ENCODE measurements at places on chromosomes 2 and 18.

GRCh38 chr2:133780099-133780996 is 212.1 kb upstream of the NCKAP5 start:
- no peak for DNase-seq

GRCh38 chr18:44680273-44681075 is at the start of gene SETBP1:
SETBP1 (plus strand) TSS chr18:44680888; CDS start chr18:44701347, 20,459 bp downstream.
- DNase-seq: peak; percentile 49

DNA sequence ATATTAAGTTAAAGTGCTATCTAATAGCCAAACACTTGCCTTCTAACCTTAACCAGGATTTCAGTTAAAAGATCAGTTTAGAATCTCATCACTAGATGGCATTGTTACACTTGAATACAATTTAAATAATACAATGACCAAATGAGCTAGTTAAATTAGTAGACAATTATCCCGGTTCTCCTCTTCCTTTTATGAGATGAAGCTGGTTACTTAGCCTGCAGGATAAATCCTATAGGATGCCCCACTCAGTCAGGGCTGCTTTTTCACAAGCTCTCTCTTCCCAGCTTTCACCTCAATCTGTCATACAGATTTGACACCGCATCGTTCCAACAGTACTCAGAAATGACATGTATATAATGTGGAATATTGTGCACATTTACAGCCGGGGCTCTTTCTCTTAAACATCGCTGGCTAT is 678.8 kb downstream of the KCNJ3 start:
- DNase-seq: no peak

GRCh38 chr2:196166876-196167275 is 4.5 kb downstream of the STK17B start:
- no peak for DNase-seq

GRCh38 chr2:101380376-101380775 is 6.9 kb downstream of the CREG2 start:
- DNase-seq: no peak

- DNase-seq: no peak
Observed at GRCh38 chr2:153568105-153568504, 89.5 kb upstream of the RPRM start.

GRCh38 chr2:23522726-23523372 is 137.9 kb downstream of the KLHL29 start:
- DNase-seq: no peak

DNA sequence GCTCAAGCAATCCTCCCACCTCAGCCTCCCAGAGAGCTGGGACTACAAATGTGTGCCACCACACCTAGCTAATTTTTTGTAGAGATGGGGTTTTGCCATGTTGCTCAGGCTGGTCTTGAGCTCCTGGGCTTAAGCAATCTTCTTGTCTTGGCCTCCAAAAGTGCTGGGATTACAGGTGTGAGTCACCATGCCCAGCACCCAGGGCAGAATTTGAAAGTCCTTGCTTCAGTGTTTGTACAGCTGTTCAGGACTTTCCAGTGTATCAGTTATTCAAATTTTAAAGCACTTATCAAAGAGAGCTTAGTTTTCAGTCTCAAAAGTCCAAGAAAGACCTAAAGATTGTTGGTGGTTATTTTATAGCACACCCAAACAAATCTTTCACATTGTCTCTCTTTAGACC is 43.6 kb upstream of the VPS54 start:
- no peak for DNase-seq

- DNase-seq: peak; percentile 11
Observed at GRCh38 chr2:204108330-204108751, 171.8 kb downstream of the ICOS start.

- DNase-seq: no peak
Observed at GRCh38 chr2:171244466-171244969, 83.8 kb upstream of the TLK1 start.

GRCh38 chr2:216735086-216735485 is 39.7 kb upstream of the IGFBP5 start:
- DNase-seq: no peak

GRCh38 chr2:100453853-100454252 is 16.4 kb upstream of the NMS start:
- DNase-seq: no peak

DNA sequence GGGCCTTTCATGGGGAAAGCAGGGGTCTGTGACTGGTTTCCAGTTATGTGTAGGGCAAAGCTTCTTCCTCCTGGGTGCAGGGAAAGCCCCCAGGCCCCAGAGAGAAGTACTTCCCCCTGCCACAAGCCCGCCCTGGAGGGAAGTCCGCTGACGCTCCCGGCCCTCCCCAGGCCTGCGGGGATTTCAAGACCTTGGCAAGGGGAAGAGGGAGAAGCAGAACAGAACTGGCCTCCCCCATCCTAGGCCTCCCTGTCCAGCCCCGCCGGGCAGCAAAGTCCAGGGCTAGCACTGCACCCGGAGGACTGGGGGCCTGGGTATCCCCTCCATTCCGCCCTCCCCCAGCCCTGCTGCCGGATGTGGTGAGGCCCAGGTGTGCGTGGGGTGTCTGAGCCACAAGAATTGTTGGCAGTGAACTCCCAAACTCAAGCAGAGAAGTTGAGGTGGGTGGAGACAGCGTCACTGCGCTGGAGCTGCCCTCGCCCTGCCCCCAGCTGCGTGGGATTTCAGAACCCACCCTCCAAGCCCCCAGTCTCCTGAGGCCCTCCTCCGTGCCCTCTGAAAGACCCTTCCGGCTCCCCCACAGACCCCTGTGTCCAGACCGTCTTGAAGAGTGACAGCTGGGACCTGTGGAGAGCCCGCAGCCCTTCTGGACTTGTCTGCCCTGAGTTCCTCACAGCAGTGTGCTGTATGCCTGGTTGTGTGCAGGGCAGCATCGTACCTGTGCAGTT is 1.1 kb upstream of the DUSP2 start:
- DNase-seq: no peak

DNA sequence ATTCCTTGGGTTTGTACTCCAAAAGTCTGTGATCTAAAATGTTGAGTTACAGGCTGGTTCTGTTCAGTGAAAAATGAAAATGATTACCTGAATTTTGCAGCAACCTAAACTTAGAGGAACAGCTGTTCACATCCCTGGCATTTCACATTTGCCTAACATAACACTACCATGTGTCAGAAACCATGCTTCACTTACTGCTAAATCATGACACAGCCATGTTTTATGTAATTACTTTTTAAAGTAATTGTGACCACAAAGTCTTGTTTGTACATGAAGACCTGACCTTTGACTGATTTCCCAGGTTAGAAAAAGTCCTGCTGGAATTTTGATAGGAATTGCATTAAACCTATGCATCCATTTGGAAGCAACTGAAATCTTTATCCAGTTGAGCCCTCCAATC is 79.1 kb downstream of the FAM168B start:
- no peak for DNase-seq

DNA sequence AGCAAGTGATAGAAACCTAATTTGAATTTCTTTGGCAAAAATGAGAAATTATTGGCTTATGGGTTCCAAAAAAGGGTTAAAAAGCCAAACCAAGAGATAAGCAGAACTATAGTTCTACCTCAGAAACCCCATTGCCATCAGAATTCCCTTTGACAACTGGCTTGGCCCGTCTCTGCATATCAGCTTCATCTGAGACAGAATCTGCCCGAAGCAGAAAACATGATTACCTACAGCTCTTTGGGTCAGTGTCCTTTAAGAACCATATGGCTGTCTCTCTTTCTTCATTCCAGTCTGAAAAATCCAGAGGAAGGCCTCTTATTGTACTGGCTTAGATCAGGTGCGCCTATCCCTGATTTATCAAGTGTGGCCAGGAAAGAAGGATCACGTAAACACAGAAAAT is 49.8 kb upstream of the AGPS start:
- DNase-seq: no peak

DNA sequence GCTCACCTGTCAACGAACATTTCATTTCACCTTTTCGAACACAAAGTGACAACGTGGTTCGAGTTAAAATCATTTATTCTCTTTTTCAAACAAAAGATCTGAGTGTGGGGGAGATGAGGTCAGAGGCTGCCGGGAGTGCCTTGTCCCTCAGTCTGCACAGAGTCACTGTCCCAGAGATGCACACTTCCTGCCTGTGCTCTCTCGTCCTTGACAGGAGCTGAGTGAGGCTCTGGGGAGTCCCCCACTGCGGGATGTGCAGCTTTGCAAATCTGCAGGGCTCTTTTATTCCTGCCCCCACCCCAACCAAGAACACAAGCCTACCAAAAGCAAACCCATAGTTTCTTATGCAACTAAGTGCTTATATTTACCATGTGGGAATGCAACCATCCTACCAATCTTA is 497.8 kb downstream of the EIPR1 start:
- no peak for DNase-seq

GRCh38 chr2:112585400-112585799 is 991 bp downstream of the CHCHD5 start:
- DNase-seq: no peak

GRCh38 chr2:60283626-60284025 is 269.8 kb downstream of the BCL11A start:
- DNase-seq: no peak

DNA sequence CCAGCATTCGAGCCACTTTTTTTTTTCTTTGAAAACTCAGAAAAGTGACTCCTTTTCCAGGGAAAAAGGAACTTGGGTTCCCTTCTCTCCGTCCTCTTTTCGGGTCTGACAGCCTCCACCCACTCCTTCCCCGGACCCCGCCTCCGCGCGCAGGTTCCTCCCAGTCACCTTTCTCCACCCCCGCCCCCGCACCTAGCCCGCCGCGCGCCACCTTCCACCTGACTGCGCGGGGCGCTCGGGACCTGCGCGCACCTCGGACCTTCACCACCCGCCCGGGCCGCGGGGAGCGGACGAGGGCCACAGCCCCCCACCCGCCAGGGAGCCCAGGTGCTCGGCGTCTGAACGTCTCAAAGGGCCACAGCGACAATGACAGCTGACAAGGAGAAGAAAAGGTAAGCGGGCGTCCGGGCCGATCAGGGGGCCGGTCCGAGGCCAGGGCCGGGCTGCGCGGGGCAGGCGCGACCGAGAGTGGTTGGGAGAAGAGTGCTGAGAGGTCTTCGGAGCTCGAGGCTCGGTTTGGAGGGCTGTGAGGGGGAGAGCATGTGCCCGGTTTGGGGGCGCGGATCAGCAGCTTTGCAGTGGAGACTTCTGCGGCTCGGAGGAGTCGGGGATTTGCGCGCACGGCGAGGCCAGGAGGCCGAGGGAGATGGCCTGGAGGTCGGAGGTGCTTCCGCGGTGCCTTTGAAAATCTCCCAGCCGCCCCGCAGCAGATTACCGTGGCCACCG is 502 bp downstream of the EPAS1 start:
- DNase-seq: no peak

- DNase-seq: no peak
Observed at GRCh38 chr18:46097431-46097800, 680 bp downstream of the ATP5F1A start.

GRCh38 chr2:166536111-166536510 is 42.1 kb upstream of the SCN7A start:
- no peak for DNase-seq

DNA sequence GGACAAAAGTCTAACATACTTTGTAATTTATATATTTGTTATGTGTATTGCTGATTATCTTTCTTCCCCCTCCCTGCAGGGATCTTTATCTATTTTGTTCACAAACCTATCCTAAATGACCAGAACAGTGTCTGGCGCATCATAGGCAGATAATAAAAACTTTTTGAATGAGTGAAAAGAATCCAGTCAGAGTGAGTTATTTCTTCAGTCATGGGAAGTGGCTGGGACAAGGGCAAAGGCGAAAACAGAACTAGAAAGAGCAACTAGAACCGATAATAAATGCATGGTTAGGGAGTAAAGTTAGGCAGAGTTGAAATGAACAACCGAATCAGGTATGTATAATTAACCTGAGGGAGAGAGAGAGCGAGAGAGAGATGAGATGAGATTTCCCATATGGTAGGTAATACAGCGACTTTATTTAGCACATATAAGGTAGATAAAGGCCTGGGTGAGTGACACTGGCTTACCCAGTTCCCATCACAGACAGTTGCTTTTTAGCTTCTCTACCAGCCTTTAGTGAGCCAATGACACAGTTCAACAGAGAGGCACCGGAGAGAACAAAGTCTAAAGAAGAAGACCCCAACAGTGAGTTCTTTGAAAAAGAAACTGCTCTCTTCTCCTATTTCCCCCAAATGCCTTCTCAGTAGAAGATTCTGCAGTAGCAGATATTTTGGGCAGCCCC is 59.1 kb upstream of the EML4 start:
- DNase-seq: no peak

DNA sequence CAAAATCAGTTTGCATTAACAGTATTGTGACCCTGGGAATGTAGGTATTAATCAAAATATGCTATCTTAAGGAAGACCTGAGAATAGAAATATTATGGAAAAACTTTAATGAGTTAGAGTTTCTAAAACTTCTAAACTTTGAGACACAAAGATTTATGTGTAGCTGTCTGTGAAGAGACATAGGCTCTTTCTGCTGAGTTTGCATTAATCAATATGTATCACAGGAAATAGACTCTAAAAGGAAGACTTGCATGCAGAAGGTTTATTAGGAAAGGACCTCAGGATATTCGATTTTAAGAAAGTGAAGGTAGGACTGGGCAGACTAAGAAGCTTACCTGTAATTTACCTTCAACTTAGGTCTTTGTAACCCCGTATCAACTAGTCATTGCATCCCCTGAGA is 494.8 kb upstream of the NRXN1 start:
- DNase-seq: no peak

DNA sequence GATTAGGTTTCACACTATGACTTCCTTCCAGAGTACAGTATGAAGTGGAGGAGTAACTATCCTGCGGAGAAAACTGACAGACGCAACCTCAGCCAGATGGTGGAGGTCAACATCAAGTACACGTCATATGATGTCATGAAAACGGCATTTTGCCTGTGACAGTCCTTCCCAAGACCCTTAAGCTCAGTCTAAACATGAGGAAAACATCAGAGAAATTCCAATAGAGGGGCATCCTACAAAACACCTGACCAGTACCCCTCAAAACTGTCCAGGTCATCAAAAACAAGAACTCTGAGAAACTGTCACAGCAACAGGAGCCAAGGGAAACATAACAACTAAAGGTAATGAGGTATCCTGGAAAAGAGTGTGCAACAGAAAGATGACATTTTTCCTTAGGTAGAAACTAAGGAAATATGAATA is 1.7 kb downstream of the RNU4ATAC start:
- DNase-seq: no peak

Measured in NCI-H1417 treated with DMSO at 0.1 percent for 48 hours (cell line).